ENCODE measurements at places on chromosomes 5 and 9.
A peak's percentile ranks its signal among the peaks of the same experiment; 100 is the strongest.

DNA sequence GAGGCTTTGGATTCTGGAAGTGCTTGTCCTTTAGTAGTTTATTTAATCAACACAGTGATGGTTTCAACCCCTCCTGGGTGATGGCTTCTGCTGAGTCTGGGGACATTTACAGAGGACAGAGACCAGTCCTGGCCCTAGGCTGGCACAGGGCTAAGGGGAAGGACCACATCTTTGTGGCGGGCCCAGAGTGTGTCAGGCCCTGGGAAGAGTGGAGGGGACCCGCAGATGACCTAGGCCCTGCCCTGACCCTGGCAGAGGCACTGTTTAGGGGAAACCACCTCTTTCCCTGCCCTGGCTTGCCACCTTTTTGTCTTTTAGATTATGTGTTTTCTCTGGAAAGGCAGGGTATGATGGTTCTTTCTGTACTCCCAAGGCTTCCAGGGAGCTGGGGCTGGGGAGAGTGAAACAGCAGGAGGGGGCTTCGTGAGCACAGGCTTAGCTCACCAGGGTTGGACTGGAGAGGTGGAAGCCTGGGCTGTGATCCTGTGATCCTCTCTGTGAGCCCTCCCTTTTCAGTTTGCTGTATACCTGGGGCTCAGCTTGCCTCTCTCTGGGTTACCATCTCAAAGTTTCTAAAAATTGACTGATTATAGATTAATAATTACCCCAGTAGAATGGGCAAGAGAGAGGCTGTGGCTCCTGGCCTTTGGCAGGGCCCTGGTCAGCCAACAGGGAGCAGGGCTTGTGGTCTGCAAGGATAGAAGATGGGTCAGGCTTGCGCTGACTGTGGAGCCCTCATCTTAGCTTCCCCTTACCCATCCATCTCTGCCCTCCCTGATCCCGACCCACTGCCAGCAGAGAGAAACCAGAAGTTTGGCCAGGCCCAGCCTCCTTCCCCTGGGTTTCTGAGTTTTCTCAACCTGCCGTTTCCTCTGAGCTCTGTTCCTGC lies 1.7 kb upstream of the SYNPO start:
- no peak for DNase-seq

DNA sequence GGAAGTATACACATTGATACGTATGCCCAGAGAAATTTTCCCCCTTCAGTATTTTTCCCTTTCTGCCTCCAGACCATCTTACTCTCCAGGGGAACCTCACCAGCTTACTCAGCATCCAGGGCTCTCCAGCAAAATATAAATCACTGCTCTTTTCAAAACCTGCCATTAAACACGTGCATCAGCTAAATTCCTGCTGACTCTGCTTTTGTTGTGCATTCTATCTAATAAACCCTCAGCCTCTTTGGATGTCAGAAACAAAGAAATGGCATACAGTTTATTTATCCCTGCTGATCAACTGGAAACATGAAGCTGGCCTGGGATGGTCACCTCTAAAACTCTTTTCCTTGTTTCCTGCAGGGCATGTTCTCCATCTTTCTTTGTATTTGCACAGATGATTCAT lies 126.8 kb downstream of the TRPM3 start:
- no peak for DNase-seq

GRCh38 chr9:135565141-135565628 lies 3.6 kb downstream of the PAEP start:
- no peak for DNase-seq

GRCh38 chr9:32665101-32665500 lies 29.6 kb upstream of the TAF1L start:
- DNase-seq, result no peak

DNA sequence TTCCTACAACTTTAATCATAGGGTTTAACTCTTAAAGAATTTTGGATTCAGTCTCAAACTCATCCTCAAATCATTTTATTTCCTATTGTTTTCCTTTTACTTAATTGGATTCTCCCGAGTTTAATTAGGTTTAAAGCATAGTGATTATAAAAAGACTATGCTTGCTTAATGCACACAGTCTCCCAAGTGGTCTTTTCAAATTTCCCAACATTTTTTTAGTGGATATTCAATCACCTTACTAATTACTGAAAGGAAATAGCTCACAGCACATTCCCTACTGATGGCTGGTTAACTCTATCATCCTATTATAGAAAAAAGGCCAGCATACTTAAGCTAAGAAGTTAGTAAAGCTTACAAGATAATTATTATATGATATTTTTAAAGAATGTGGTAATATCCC lies 170.6 kb downstream of the PRDM9 start:
- no peak for DNase-seq

DNA sequence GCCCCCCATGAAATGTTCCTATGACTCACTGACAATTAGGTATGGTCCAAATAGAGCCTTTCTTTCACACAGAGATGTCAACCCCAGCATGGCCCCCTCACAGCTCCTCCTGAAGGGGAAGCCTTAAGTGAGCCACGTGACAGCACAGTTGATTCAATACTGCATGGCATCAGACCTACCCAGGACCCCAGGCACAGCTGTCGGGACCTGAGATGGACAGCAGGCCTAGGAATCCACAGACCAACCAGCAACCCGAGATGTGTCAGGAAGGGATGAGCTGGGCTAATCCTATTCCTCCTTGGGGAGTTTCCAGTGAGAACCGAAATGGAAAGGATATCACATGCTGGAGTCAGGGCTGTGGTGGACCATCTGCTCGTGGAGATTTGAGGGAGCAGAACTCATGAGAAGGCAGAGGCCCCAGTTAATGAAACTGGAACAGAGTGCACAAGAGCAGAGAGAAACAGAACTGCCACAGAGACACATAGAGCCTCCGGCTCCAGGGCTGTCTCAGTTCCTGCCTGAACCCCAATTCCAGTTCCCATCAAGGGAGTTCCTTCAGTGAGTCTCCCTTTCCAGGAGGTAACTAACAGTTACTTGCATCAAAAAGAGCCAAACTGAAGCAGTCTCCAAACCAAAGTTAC lies 42.1 kb upstream of the SMIM23 start:
- DNase-seq, result no peak

DNA sequence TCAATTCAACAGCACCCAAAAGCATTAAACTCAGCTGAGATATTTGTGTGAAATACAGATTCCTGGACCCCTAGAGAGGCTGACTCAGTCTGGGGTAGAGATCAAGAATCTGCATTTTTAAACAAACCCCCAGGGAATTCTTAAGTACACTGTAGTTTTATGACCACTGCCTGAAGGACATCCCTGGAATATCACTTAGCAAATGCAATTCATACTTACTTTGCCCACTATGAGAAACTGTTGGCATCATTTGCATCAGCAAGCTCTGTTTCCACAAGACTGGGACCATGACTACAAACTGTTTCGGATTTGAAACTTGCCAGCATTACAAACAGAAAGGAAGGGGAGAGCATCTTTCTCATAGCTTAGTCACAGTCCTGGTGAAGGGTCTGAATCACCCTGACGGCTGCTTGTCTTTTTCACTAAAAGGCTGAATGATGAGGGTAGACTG lies 63.7 kb downstream of the MLLT3 start:
- no peak for DNase-seq

DNA sequence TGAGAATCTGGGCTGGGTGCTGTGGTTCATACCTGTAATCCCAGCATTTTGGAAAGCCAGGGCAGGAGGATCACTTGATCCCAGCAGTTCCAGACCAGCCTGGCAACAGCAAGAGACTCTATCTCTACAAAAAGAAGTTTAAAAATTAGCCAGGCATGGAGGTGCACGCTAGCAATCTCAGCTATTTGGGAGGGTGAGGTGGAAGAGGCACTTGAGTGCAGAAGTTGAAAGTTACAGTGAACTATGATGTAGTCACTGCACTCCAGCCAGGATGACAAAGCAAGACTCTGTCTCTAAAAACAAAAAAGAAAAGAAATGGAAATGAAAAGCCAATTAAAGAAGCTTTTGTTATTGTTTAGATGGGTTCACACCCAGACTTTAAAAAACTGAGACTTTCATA lies 131.6 kb upstream of the RASA1 start:
- peak; percentile 23 for DNase-seq

DNA sequence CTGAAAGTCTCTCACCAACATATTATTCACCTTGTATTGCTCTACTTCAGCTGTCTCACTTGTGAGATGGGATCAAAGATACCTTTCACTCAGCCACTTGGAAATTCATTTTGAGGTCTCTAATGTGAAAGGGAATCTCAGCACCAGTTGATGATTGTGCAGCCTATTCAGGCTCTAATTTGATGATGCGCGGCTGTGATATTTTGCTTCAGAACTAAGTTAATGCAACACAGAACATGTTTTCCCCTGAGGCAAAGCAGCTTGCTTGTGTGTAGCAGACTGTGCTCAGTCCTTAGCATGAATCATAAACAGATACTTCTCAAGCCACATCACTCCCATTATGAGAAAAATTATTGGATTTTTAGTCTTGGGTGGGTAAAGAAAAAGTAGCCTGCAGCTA lies 378.8 kb downstream of the OSTF1 start:
- DNase-seq, result no peak

DNA sequence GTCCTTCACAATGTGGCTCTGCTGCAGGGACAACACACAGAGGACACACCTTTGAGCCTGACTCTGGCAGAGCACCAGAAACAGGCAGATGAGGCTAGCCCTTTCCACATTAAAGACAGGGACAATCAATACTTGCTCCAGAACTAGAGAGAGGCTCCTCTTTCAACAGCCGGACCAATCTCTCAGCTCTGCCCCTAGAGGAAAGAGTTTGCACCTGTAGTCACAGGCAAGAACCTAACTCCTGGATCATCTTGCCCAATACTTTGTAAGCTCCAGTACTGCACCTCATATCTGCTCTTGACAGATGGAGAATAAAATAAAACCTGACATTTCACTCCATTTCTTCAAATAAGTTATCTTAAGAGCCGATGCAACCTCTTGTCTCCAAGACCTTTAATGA lies 52.1 kb downstream of the EPB41L4A start:
- no peak for DNase-seq

DNA sequence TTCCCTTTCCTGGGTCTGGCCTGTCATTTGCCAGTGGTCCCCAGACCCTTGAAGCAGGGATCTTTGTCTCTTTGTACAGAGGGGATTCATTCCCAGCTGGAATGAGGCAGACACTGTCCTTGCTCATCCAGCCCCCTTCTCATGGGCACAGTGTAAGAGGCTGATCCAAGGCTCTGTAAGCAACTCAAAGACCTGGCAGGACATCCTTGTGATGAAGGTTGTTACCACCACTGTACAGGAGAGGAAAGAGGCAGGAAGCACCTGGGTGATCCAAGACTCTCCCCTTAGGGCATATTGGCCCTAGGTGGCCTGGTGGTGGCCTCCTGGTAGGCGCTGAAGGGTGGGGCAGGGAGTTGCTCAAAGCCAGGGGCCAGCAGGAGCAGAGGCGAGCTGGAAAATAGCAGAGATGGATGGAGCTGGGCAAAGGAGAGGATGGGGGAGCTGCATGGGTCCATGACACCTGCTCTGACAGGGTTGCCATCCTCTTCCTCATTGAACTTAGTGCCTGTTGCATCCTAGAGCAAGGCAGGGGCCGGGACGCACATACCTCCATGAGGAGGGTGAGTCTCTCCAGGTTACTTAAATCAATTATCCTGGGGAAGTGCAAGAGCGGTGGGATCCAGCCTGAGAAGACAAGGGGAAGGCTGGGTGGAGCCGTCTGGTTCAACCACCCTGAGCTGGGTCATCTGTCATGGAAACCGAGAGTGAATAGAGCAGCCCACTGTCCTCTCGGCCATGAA lies 9.8 kb upstream of the GADD45G start:
- DNase-seq, result no peak

GRCh38 chr5:83058726-83059125 lies 18.5 kb downstream of the TMEM167A start:
- DNase-seq, result no peak

GRCh38 chr9:36924071-36924470 lies 110.0 kb downstream of the PAX5 start:
- peak; percentile 22 for DNase-seq

DNA sequence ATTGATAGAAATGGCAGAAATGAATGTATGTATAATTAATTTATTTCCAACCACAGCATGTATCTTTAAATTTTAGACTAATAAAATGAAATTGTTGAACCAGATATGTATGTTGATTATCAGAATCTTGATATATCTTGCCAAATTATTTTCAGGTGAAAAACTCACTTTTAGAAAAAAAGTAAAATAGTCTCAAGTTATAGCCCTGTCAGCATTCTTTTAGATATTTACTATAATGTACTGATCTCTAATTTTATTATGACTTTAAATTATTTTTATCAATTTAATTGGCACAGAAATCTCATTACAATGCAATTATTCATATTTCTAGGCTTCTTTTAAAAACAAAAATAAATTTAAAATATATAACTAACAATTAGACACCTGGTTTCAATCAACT lies 1990.4 kb upstream of the CDH6 start:
- DNase-seq, result no peak

DNA sequence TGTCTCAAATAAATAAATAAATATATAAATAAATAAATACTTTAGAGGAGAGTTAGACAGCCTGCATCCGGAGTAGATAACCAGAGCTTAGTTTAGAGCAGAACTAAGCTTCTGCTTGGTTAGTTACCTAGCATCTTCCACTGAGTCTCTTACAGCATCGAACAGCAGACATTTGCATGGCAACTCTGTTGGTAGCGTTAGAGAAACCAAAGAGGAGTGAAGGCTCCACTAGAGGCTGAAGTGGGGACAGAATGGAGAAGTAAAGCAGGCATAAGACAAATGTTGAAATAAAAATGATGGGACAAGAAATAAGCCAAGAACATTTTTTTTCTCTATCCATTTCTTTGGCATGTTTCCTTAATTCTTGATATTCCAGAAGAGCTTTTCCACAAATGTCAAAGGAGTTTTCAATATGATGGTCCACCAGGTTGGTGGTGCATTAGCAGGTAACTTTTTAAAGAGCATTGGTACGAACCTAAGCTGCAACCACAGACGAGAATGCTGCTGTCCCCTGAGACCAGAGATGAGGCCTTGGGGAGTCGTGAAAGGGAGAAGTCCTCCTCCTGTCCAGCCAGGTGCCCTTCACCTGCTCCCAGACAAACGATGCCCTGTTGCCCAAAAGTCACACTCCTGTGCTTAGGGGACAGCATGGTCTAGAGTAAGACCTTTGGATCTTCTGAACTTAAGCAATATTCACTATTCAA lies 438.3 kb downstream of the DIRAS2 start:
- peak; percentile 5 for DNase-seq

GRCh38 chr5:148776780-148777179 lies 49.6 kb upstream of the ADRB2 start:
- DNase-seq, result peak; percentile 78

DNA sequence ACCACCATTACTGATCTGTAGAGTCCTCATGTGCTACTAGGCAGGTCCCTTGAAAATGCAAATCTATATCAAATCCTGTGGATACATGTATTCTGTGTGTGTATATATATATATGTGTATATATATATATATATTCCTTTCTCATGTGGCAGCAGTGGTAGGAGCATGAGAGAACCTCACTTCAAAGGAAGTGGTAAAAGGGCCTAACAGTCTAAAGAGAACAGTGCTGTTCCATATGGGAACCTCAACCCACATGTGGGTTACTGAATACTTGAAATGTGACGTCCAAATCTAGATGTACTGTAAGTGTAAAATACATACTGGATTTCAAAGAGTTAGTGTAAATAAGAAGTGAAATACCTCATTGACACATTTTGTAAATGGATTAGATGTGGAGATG lies 5.4 kb downstream of the SLC46A2 start:
- no peak for DNase-seq

- DNase-seq, result no peak
Measured at GRCh38 chr5:44048276-44048984, 340.8 kb downstream of the FGF10 start.

Measured in inflammatory macrophage treated with lipopolysaccharide for 4 hours (primary cell).